ENCODE measurements at places on chromosomes 7 and 10. TPM values are rescaled to one million over a fixed set of nuclear protein-coding genes. Genes with fewer than 3 reads are reported as not detected.

UTF1 gene
- total RNA-seq: not detected

GRCh38 chr7:26295586-26295985 lies 3.9 kb downstream of the SNX10 start:
- DNase-seq: no peak

- DNase-seq: no peak
Measured at GRCh38 chr7:55548295-55548731, 24.0 kb downstream of the VOPP1 start.

GRCh38 chr10:115653473-115653872 lies 560.3 kb downstream of the ATRNL1 start:
- no peak for DNase-seq

DNA sequence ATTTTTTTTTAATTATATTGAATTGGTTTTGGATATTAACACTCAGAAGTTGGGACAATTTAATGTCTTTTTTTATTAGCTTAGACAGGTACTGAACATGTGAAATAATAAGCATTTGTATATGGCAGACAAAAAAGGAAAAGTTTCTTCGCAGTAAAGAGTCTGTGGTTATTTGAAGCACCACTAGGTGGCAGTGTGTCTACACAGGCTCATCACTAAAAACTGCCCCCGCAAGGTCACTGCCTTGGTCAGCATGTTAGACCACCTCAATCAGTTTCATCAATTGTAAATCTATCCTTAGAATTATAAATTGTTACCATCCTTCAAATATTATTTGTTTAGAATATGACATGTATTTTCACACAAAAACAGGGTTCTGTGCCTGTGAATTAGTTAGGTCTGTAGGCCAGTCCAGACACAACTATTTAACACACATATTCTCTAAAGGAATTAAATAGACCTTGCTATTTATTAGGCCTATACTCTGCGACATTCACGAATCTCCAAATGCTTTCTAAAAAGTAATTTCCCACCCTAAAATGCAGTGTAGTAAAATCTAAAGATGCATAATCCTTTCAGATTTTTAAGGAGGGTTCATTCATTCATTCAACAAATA lies 17.0 kb downstream of the PNLIPRP3 start:
- DNase-seq: peak; percentile 20

- no peak for DNase-seq
Measured at GRCh38 chr10:96263176-96263575, 8.2 kb downstream of the BLNK start.

ANKRD61 gene
- 1.3 TPM for total RNA-seq

GRCh38 chr10:113496111-113497109 lies 56.4 kb upstream of the HABP2 start:
- no peak for DNase-seq

DGKB gene
- not detected for total RNA-seq

- no peak for DNase-seq
Measured at GRCh38 chr10:4635388-4635787, 190.6 kb upstream of the AKR1E2 start.

DNA sequence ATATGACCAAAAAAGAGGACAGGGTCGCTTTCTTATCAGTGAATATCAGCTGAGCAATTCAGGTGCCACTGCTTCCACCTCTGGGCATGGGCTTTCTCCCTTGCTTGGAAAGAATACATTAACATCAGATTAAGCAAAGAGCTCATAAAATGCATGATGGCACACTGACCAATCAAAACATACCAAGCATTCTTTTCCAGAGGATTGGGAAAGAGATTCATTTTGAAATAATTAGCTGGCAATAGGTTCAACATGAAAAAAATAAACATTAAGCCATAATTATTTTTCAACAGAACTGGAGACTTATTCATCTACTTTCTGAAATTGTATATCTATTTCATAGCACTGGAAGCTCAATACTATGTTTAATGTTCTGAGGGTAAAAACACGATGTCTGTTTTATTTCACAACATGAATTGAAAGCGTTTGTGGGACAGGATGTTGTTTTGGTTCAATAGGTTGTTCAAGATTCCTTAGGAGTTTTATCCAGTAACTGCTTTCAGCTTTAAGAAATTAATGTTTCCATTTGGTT lies 53.2 kb downstream of the TFAM start:
- peak; percentile 47 for DNase-seq

GRCh38 chr10:69306421-69306820 lies 28.1 kb downstream of the HK1 start:
- DNase-seq: no peak

DNA sequence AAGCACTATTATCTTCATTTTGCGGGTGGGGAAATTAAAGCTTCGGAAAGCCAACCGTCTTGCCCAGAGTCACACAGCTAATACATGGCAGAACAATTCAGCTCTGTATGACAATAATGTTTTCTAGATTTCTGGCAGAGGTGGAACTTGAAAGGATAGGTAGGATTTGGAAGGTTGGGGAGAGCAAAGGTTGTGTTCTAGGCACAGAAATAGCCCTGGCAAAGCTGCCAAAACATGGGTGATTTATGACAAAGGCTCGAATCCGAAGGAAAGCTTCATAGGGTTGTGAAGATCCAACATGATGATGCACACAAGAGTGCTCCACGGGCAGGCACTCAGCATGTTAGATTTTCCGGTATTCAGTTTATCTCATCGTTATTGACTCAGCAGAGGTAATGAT lies 19.2 kb downstream of the PDCD11 start:
- no peak for DNase-seq

DNA sequence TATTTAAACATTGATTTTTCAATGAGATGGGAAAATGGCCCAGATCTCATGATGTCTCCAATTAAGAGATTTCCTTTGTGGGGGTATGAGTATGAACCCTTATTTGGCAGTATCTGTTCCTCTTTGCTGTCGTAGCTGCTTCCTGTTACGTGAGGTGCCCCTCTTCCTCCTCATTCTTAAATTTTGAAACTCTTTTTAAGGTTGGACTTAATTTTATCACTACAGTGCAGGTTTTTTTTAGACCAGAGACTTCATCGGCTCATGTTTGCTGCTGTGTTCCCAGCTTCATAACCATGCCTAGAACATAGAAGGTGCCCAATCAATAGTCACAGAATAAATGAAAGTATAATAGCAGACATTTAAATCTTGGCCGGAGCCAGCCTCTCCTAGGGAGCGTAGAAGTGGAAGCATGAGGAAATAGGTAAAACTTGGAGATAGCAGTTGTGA lies 2.4 kb downstream of the MIOS start:
- no peak for DNase-seq

TBC1D12 gene
- total RNA-seq: 4.1 TPM

DNA sequence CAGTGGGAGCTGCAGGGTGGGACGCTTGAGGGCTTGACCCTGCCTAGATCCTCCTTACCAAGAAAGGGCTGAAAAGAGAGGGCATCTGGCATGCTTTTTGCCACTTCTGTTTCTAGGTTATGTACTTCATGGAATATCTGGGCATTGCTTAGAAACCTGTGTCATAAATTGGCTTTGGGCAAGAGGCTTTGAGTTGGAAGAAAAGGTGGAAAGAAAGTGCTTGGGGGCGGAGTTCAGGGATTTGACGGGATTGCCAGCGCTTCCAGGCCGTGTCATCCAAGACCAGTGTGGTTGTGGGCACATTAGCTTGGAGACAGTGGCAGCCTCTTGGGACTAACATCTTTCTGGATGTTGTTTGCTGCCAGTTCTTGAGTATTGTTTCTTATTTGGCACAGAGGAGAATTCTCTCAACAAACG lies 825 bp downstream of the ZNF862 start:
- DNase-seq: no peak

CEP55 gene
- total RNA-seq: 69.9 TPM

DNA sequence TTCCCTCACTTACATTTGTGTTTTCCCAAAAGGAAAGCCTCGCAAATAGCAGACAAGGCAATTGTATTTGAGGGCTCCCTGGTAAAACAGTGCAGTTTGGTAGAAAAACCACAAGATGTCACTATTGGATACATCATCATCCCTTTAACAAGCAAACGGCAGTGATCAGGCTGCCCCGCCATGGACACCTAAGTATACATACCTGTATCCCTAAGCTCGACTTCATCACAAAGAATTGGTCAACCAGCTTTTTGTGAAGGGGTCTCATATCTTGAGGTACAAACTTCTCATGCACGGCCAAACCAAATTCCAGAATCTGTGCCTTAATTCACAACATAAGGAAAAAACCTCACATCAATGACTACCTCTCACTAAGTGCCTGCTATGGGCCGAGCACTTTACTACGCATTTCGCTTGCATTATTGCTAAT lies 179.5 kb upstream of the IMMP2L start:
- peak; percentile 70 for DNase-seq

- DNase-seq: no peak
Measured at GRCh38 chr7:120064565-120064964, 208.4 kb upstream of the KCND2 start.

SUGCT gene
- 5.0 TPM for total RNA-seq

GRCh38 chr7:110386913-110387312 lies 704.0 kb upstream of the LRRN3 start:
- DNase-seq: peak; percentile 58

DNA sequence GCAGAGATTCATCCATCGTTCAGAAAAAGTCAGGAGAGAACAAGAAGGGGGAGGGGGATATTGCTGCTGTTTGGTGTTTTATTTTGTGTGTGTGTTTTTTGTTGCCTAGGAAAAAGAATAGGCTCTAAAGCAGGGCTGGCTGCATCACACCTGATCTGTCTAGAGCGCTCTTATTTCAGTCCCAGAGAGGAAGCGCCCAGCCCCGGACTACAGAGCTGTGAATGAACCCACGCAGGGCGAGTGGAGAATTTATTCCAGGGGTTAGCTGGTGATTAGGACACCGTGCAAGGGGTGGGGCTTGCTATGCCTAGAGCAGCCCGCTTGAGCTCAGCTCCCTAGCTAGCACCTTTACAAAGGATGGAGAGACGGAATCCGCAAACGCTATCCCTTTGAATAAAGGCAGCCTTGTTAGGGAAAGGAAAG lies 621 bp upstream of the FAM13C start:
- no peak for DNase-seq

DNA sequence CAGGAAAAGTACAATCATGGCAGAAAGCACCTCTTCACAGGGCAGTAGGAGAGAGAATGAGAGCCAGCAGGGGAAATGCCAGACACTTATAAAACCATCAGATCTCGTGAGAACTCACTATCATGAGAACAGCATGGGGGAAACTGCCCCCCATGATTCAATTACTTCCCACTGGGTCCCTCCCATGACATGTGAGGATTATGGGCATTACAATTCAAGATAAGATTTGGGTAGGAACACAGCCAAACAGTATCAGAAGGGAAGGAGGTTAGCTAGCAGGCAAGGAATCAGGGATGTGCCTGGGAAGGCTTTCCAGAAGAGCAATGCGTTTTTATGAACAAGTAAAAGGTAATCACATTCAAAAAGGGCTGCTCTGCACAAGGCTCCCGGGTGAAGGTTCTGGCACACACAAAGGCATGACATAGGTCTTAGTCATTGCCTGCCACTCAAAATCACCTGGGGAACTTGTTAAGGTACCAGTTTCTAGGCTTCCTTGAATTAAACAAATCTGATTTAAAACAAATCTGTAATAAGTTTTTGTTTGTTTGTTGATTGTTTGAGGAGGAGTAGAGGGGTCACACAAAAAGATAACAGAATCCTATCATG lies 40.9 kb downstream of the BMPER start:
- no peak for DNase-seq

CCDC146 gene
- total RNA-seq: 0.25 TPM
